ENCODE measurements at places on chromosomes 5 and 9. TPM values are rescaled to one million over a fixed set of nuclear protein-coding genes. Genes with fewer than 3 reads are reported as not detected.

DNA sequence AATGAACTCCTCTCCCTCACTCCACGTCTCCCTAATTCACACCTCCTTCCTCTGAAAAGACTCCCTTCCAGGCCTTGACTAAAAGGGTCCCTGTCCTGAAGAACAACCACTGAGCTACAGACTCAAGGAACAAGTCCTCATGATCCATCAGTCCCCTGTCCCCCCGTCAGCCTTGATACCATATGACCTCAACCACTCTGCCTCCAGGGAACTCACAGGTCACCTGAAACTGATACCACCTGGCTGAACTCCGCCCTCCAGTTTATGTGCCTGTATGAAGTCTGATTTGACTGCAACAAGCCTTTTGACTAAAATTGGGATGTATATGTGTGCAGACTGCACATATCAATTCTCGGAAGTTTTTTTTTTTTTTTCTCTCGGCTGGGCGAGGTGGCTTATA, 88.7 kb downstream of the UGCG start:
- DNase-seq: no peak

- DNase-seq: no peak
These were observed 1429.3 kb downstream of the EFNA5 start for GRCh38 chr5:106241409-106241808.

GRCh38 chr9:133869674-133870405, 122.3 kb downstream of the VAV2 start:
- DNase-seq: no peak

DNA sequence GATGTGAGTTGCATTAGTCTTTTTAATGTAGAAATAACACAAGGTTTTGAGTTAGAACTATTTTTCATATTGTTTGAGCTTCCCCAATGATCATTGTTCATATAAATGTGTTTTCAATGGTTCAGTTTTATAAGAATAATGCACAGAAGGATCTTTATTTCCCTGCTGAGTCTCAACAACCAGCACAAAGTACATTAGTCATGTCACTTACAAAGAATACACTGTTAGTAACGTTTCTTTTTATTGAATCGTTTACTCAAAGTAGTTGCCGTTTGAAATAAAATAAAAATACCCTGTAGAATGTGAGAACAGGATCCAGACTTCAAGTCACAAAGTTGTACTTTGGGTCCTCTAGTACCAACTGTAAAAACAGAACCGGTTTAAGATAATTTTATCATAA, 41.5 kb downstream of the ERCC8 start:
- no peak for DNase-seq

GRCh38 chr9:7313389-7313788, 486.2 kb downstream of the DMAC1 start:
- no peak for DNase-seq

GRCh38 chr9:20781092-20781491, 97.0 kb downstream of the FOCAD start:
- DNase-seq: no peak

DNA sequence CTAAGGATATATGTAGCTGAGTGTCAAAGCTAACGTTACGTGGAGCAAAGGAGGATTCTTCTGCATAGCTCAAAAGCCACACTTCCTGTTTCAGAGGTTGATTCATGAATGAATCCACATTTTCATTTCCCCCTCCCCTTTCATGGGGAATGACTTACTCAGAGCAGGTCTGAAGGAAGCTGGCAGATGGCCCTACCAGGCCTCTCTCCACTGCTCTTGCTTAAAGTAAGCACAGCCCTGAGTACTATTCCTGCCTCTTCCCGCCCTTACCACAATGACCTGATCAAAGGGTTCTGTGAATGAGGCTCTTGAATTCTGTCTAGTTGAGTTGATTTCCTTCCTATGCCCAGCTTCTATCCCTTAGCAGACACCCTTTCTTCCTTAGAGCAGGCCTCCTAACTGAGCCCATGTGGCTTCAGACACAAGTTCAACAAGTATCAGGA, 6.3 kb downstream of the IGIP start:
- DNase-seq: peak; percentile 73

GRCh38 chr5:176497852-176498251, 39.4 kb downstream of the RNF44 start:
- DNase-seq: no peak

DNA sequence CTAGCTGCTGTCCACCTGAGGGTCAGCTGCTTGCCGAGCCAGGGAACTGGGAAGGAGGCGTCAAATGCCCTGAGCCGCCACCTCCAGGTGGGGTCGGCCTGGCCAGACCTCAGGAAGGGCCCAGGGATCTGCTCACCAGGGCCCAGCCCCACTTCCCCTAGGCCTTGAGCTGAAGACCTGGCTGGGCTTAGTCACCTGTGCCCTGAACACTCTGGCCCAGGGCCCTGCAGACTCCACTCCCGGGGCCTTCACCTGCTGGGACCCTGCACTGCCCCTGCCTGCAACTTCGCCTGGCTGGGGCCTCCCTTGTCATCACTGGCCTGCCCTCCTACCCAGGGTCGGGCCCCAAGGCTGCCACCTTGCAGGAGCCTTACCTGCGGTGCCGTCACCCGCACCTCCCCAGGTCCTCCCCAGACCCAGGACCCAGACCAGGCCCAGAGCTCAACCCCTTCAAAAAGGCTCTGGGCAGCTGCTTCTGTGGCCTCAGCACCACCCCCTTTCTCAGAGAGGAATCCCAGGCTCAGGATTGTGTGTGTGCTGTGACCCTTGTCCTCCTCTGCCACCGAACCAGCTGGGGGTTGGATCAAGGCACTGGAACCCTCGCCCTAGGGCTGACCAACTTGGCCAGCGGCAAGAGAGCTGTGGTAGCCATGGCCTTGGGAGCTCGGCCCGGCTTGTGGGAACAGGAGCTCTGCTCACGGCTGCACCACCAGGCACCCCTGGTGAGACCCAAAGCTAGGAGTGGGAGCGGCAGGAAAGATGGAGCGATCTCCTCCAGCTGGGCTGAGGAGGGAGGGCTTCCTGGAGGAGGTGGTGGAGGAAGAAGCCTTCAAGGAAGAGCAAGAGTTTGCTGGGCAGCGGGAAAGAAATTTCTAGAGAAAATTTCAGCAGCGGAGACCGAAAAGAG, 1.2 kb upstream of the NELFB start:
- no peak for DNase-seq

GRCh38 chr9:27367921-27368315, 71.0 kb upstream of the EQTN start:
- no peak for DNase-seq

DNA sequence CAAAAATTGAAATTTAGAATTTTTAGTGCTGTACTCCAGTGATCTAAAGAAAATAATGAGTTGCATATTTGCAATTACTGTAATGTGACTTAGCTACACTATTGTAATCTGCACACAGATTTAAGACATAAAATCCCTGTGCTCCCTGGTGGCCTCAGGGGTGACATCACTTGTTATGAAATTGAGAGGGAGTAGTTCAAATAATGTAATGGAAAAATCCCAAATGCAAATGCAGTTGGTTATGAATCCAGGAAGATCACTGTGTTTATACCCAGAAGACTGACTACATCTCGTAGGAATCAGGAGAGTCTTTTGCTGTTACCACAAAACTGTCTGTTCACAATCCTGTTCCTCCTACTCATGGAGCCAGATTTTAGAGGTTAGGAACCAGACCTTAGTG, 178.7 kb upstream of the FBXL17 start:
- DNase-seq: peak; percentile 51

- DNase-seq: no peak
These were observed 22.4 kb upstream of the THG1L start for GRCh38 chr5:157708866-157709265.

DNA sequence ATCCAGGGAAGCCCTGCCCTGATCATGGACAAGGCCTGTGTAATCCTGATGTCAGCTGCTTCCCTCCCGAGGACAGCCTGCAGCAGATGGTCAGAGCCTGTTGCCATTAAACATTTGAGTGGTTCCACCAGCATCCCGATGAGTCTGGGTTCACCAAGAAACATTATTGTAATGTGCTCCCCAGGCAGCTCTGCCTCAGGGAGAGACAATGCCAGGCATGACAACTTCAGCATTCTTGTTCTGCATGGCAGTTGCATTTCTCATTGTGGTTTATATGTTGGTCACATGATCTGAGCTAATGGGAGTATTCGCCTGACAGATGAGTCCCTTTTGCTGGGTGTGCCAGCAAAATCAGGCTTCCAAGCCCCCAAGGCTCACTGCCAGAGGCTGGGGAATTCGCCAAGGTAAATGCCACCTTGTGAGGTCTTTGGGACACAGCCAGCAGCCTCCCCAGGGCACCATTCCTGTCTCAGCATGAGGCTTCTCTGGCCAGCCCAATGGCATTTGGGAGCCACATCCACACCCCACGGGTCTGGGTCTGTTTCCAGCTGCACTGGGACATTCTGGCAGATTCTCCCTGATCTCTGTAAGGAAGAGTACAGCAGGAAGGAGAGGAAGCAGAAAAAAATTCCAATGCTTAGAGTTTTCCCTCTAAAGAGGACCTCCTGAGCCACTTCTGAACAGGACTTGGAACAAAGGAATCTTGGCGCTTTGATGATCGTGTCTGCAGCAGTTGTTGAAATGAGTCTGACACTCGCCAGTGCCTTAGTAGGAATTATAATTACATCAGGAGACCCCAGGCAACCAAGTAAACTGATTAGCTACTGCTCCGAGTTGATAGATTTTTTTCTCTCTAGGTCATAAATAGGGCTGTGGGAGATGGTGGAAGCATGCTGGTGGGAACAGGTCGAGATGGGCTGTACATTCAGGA, 18.7 kb downstream of the KCNIP1 start:
- no peak for DNase-seq

GRCh38 chr9:125074976-125075375, 68.4 kb downstream of the SCAI start:
- DNase-seq: no peak

DNA sequence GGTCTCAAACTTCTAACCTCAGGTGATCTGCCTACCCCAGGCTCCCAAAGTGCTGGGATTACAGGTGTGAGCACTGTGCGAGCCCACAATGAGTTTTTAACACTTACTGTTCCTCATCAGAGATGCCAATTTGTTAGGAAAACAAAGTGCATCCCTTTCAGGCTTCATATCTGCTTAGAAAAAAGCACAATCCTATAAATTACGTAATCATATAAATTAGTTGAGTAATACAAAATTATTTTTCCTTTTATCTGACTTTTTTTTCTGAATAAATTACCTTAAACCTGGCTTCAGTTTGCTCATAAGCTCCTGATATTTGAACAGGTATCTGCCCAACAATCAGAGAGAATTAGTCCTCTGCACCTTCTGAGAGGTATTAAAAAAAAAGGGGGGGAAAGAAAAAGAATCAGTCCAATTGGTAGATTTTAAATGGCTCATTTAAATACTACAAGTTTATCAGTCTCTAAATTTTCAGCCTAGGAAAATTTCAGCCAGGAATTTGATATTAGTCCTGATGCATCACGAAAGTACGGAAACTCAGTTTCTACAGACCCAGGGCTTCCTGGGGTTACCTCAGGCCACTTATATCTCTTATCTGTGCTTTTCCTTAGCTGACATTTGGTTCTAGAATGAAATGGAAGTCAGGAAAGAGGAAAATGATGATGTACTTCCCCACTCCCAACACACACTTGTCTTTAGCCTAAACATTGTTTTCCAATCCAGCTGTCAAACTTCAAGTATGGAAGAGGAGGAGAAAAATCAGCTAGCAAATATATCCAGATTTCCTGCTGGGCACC, 26.8 kb downstream of the ITGA1 start:
- DNase-seq: no peak

DNA sequence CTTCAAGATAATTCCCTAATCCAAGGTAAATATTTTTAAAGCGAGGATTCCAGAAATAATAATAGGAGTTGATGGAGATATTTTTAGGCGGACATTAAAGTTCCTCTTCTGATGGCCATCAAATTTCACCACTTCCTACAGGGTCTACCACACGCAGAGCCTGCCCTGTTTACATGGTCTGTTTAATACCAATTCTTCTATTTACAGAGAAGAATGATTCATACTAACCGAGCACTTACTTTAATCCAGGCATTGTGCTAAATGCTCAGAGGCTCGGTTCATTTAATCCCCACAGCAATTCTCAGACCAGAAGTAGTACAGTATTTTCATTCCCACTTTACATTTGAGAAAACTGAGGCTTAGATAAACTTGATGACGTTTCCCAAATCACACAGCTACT, 3.0 kb upstream of the ITGA1 start:
- no peak for DNase-seq

GRCh38 chr5:92927291-92927778, 653.7 kb downstream of the NR2F1-AS1 start:
- no peak for DNase-seq

DNA sequence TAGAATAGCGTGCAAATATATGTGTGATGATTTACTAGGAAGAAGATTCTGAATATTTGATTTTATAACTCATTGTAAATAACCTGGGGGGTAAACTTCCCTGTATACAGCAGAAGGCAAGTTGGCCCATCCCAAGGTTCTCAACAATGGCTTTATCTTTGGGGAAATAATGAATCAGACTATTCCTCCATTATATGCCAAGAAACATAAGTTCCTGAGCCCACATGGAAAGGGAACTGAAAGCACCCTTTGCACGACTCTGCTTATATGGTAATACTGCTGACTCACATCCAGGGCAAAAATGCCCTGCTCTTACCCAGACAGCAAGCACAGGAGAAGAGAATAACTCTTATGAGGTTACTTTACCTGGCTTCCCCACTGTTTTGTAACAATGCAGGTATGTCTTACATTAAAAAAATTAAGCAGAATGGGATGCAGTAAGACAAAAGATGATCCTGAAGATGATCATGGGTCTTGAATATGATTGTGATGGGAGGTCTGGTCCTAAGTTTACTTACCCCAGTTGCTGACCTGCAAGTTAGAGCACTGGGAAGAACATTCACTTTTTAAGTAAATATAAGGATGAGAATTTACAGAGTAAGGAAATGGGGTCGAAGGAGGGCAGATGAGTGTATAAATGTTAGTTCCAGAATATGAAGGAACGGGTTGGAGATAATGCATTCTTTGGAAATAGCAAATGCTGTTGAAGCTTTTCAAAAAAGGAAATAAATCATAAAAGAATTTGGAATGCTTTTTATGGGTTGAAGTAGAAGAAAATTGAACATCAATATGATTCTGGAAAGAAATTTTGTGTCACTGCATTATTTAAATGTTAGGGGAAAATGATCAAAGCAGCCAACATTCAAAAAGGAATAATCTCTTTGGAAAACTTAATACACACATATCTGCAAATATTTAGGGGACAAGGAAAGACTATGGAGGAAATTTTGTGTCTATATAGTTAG, 428.4 kb upstream of the MPDZ start:
- DNase-seq: no peak

Gene RANBP3L
- total RNA-seq: 4.5 TPM

Gene NRG2
- 0.81 TPM for total RNA-seq

Gene CLTA
- total RNA-seq: 117 TPM

Gene SOWAHA
- not detected for total RNA-seq

Gene HAND1
- not detected for total RNA-seq

Gene CAAP1
- total RNA-seq: 12.3 TPM

All from aorta (tissue), 5 donors.